Activated CD4-positive, alpha-beta memory T cell treated with anti-CD3 and anti-CD28 coated beads, Interleukin-2, amount 10 ng/mL, durations not matched to agents 7 days and 5 days (primary cell): ENCODE measurements at places on chromosomes 12 and 14.

- DNase-seq: no peak
These were observed 10.5 kb downstream of the MMP14 start for GRCh38 chr14:22846811-22847307.

- no peak for DNase-seq
These were observed 93.8 kb upstream of the MDM1 start for GRCh38 chr12:68425998-68426397.

GRCh38 chr12:68260153-68260552 is 6.7 kb upstream of the IL22 start:
- no peak for DNase-seq

GRCh38 chr14:100339766-100340422 is 16.8 kb downstream of the SLC25A47 start:
- DNase-seq: no peak
